Fibroblast of lung (primary cell): ENCODE measurements at places on chromosomes 5 and 9. TPM values are rescaled to one million over a fixed set of nuclear protein-coding genes. Genes with fewer than 3 reads are reported as not detected.
A peak's percentile ranks its signal among the peaks of the same experiment; 100 is the strongest.

LMBRD2 gene
- 18.0 and 19.8 TPM in 2 replicates for total RNA-seq

BARHL1 gene
- total RNA-seq = not detected in 2 replicates

PCA3 gene
- total RNA-seq = not detected in 2 replicates

IFNA21 gene
- total RNA-seq = not detected in 2 replicates

CAMK2A gene
- total RNA-seq = 0.77 and 2.1 TPM in 2 replicates

C9orf43 gene
- total RNA-seq = 0.50 and 0.51 TPM in 2 replicates

FLT4 gene
- 0.17 and 0.26 TPM in 2 replicates for total RNA-seq

- DNase-seq = peak; percentile 79
Observed at GRCh38 chr5:154196955-154197652, 6.6 kb downstream of the GALNT10 start.

- peak; percentile 69 for DNase-seq
Observed at GRCh38 chr5:180328296-180329137, 24.6 kb downstream of the GFPT2 start.

DNA sequence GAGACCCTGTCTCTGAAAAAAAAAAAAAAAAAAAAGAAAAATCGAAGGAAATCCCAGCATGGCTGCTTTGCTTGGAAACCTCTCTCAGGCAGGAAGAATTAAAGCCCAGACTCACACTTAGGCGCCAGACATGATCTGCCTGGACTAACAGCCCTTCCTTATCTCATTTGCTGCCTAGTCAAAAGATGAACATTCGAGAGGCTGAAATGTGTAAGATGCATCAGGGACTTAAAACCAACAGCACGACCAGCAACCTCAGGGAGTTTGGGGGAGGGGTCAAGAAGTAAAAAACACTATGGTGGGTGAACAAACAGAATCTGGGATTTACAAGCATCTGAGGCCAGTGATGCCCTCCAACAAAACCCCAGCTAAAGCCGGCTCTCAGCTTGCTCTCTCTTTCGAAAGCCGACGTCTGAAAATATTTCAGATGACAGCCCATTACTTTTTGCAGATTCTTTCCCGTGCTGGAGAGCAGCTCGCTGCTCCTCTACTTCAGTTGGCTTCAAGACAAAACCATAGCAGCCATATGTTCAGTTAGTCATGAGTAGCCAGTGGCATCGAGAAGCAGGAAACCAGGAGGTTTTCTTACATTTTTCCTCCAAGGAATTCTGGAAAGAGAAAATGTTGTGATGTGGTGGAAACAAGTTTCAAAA is 249.9 kb downstream of the MARCHF11 start:
- DNase-seq = peak; percentile 90

- DNase-seq = no peak
Observed at GRCh38 chr5:8568858-8569257, 699.9 kb downstream of the MTRR start.

GRCh38 chr5:157142317-157143126 is at the start of gene MED7:
TSS of gene MED7 (minus strand) at chr5:157142865. CDS start at chr5:157139431, 3,434 bp downstream.
- DNase-seq = peak; percentile 100

DNA sequence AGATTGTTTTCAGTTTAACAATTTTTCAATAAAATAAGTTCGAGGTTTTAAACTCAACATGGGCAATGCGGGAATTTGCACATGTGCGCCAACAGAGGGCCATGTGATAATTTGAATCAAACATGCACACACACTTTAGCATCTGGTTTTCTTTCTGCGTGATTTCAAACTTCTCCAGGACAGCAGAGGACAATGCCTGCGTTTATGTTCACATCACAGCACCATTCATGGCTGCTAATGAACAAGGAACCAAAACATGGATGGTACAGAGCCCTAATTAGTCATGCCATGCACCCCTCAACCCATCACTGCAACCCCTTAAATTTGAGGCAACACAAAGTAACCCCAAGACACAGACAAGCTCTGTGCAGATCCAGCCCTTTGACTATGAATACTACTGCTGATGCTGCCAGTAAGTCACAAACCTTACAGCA is 2.8 kb downstream of the SHC3 start:
- DNase-seq = peak; percentile 56

GRCh38 chr9:117744369-117744768 is 40.2 kb downstream of the TLR4 start:
- no peak for DNase-seq

DNA sequence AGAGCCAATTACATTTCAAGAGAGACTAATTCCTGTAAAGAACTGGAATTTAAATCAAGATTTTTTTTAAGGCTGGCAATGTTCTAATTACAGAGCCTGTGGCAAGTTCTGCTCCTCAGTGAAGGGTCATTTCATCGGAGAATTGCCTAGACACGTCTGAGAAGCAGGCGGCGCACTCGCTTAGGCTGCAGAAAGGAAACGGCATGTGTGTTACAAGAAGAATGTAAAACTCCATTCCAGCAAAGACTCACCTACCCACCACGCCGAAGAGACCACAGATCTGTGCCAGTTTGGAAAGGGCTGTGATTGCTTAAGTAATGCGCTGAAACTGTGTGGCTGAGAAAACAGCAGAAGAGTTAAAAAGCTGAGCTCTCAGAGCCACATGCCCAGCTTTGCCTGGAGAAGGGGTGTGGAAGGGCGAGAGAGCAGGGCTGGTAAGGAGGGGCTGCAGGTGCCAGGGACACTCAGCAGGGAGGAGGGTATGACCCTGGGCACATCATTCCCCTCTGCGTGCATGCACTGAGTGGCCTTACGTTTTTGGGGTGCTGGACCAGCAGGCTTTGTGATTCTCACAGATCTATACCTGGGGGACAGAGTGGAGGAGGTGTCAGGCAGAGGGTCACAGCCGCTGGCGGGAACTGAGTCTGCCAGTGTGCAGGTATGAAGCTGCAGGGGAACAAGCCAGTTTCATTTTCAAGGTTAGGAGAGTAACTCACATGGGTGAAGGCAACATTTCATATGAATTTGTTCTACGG is 17.8 kb upstream of the SLC25A51 start:
- DNase-seq = no peak

- peak; percentile 97 for DNase-seq
Observed at GRCh38 chr5:174413567-174414314, 310.6 kb upstream of the MSX2 start.

- peak; percentile 95 for DNase-seq
Observed at GRCh38 chr5:90983148-90983547, 400.0 kb downstream of the ARRDC3 start.

GRCh38 chr5:14220642-14221041 is 77.5 kb downstream of the TRIO start:
- DNase-seq = no peak
